Left renal cortex interstitium (tissue), 4 donors: ENCODE measurements at places on chromosomes 2 and 18. TPM values are rescaled to one million over a fixed set of nuclear protein-coding genes. Genes with fewer than 3 reads are reported as not detected.

Gene MORN2
- polyA plus RNA-seq: 44.0 TPM

Gene TAF1B
- polyA plus RNA-seq: 25.5 TPM

Gene COL6A3
- polyA plus RNA-seq: 236 TPM

Gene IL1B
- 3.1 TPM for polyA plus RNA-seq

Gene CAPN14
- polyA plus RNA-seq: 0.16 TPM

Gene AGXT
- not detected for polyA plus RNA-seq

Gene SERPINB3
- polyA plus RNA-seq: not detected

Gene RSAD2
- polyA plus RNA-seq: 3.2 TPM

Gene CNTNAP5
- polyA plus RNA-seq: not detected

Gene SERPINB10
- polyA plus RNA-seq: 0.38 TPM

Gene ZNF532
- 103 TPM for polyA plus RNA-seq

Gene FAM110C
- 18.6 TPM for polyA plus RNA-seq

Gene CACNB4
- polyA plus RNA-seq: 14.2 TPM

Gene ATG4B
- 113 TPM for polyA plus RNA-seq

Gene ATP9B
- polyA plus RNA-seq: 35.9 TPM

Gene BCL11A
- polyA plus RNA-seq: 15.6 TPM

Gene OSBPL6
- polyA plus RNA-seq: 6.0 TPM

Gene SERPINB11
- polyA plus RNA-seq: not detected

Gene ASXL3
- 7.2 TPM for polyA plus RNA-seq

Gene RUFY4
- not detected for polyA plus RNA-seq

Gene PIK3C3
- polyA plus RNA-seq: 82.5 TPM

Gene ANKRD36C
- polyA plus RNA-seq: 25.8 TPM

Gene NIFK
- 59.9 TPM for polyA plus RNA-seq

Gene NXPH2
- 4.6 TPM for polyA plus RNA-seq

Gene ZNF519
- 9.4 TPM for polyA plus RNA-seq

Gene ZNF638
- polyA plus RNA-seq: 278 TPM

Gene EN1
- polyA plus RNA-seq: 0.13 TPM

Gene CRYGC
- not detected for polyA plus RNA-seq

Gene FAM210A
- 18.2 TPM for polyA plus RNA-seq

Gene MBP
- polyA plus RNA-seq: 22.6 TPM

Gene NAT8
- 25.4 TPM for polyA plus RNA-seq

Gene ELOA2
- polyA plus RNA-seq: 0.03 TPM

Gene DNER
- 68.4 TPM for polyA plus RNA-seq

Gene TRIM43
- polyA plus RNA-seq: 0.59 TPM

Gene FAM124B
- 1.8 TPM for polyA plus RNA-seq

Gene TMEM198
- polyA plus RNA-seq: 3.1 TPM
